ENCODE measurements at places on chromosomes 6 and 20.

- no peak for DNase-seq
Measured at GRCh38 chr6:39530201-39530759, 194.9 kb downstream of the KIF6 start.

DNA sequence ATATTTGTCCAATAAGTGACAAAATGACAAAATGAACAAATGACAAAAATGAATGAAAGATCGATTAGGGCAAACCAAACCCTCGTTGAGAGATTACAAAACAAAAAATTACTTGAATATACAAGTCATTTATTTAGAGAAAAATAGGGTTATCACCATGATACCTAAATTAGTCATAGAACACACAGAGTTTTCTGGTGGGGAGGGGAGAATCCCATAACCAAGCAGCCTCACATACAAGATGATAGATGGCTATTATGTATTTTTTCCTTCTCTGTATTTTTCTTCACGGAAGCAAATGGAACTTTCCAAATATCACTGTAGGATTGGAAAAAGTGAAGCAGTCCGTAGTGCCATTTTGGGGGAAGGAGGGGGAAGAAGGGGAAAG lies 28.5 kb upstream of the BMP6 start:
- DNase-seq: no peak

DNA sequence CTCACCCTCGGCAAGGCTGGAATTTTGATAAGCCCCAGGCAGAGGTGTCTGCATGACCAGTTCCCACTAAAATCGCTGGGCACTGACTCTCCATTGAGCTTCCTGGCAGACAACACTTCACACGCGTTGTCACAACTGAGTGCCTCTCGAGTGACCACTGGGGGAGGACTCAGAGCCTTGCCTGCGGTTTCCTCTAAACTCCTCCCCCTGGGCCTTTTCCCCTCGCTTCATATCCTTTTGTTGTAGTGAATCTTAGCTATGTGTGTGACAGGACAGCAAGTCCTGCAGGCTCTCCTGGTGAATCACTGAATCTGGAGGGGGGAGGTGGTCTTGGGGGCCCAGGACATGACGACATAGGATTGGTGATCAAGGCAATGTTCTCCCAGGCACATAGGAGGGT lies 670.8 kb downstream of the PRKN start:
- DNase-seq: no peak

GRCh38 chr6:163857421-163857820 lies 442.9 kb downstream of the QKI start:
- no peak for DNase-seq

DNA sequence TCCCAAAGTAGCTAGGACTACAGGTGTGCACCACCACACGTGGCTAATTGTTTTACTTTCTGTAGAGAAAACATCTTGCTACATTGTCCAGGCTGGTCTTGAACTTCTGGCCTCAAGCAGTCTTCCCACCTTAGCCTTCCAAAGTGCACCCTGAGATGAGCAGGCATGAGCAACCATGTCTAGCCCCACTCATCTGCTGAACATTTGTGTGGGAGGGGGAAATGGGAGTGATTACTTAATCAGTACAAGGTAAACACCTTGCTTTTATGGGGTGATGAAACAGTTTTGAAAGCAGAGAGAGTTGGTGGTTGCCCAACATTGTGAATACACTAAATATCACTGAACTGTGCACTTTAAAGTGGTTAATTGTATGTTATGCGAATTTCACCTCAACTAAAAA lies 5.3 kb downstream of the APMAP start:
- DNase-seq: no peak

DNA sequence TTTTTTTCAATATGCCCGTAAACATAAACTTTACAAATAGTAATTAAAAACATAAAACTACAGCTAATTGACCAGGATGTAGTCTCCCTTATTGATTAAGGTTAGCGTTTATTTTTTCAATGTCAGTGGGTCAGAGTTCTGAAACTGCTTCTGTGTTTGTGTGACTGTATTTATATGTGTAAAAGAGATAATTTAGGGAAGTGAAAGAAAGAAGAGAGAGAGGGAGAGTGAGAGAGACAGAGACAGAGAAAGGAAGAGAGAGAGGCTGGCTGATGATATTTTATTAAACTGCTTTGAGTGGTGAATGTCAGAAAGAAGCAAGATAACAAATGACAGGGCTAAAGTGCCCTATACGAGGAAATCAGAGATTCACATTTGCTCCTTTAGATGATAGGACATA lies 266.1 kb upstream of the PTCHD4 start:
- DNase-seq: no peak

GRCh38 chr6:131937703-131938631 lies 13.2 kb downstream of the CCN2 start:
- DNase-seq: no peak

DNA sequence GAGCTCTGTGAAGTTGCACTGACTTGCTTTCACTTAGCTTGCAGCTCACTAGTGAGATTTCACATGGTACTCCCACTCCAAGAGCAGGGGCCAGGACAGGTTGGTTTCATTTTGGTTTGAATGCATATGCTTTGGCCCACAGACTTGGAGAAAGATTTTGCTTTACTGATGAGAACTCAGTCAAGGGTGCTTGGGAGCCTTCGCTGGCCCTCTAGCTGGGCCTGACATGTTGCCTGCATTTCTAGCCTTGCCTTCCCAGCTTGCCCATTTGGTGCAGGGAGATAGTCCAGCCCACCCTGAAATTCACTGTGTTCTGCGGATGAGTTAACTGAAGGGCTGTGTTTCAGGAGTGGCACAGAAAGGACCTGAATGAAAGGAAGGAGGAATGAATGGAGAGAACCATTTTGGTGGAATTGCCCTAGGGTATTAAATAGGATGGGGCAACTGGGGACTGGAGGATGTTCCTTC lies 1.9 kb downstream of the SGK1 start:
- no peak for DNase-seq

DNA sequence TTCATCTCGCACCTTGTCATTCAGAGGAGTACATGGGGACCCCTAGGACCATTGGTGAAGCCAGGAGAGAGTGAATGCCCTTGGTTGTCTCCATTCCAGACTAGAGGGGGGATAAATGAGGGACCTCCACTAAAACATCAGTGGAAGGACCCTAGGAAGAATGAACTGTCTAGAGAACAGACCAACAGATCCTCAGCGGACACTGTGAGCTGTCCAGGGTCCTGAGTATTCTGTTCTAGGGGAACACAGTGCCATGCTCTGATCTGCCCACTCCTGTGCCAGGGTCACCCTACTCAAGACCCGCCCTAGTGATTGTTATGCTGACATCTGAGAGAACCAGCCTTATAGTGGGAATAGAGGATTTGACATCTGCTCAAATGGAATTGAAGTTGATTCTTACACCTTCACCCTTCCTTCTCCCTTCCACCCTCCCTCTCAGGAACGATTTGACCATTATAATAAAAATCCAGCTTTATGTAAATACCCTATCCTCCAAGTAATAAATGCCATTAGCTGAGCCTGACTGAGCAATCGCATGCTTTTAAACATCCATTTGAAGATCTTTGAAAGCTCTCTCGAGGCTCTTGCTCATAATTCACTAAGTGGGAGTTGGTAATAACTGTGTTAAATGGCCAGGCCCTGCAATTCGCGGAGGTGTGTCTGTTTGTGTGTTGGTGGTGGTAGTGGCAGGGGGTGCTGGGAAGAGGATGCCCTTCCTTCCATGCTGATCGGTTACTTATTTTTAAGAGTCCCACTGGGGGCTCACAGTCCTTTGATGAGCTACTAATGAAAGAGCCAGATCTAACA lies 43.6 kb upstream of the SLC32A1 start:
- DNase-seq: peak; percentile 41

DNA sequence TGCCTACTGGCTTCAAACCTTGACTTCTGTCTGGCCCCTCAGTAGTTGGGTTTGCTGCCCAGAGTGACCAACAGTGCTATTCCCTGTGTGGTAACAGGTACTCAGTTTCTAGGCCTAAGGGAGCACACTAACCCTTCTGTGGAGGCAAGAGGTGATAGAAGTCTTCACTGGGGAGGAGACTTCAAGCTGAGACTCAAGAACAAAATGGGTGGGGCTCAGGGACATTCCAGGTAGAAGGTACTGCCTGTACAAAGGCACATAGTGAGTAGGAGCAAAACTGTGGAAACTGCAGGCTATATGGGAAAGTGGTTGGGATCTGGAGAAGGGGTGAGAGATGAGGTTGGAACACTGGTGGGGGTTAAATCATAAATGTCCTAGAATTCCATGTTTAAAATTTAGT lies 2.3 kb upstream of the SCAND1 start:
- DNase-seq: no peak

DNA sequence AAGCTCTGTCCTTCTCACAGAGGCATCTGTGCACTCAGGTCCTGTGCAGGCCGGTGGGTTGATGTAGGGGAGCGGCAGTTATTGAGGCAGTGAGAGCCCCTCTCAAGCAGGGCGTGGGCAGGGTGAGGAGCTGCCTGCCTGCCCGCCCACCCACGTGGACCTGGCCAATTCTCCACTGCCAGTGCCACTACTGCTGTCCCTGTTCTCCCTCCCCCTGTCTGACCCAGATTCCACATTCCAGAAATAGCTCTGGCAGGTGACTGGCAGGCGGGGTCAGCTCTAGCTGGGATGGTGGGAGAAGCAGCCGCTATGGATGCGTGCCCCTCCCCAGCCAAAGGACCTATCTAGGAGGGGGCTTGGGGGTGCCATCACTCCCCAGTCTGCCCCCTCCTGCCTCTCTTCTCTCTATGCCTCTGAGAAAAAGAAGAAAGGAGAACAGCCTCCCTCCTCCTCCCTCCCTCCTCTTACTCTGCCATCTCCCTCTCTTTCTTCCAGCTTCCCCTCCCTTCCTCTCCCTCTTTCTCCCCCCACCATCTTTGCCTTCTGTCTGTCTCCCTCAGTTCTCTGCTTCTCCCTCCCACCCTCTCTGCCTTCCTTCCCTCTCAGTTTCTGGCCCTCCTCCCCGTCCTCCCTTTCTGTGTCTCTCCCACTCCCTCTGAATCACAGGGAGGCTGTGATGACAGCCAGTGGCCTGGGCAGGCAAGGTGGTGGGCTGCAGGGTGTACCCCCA lies 86.5 kb upstream of the MYL9 start:
- no peak for DNase-seq

DNA sequence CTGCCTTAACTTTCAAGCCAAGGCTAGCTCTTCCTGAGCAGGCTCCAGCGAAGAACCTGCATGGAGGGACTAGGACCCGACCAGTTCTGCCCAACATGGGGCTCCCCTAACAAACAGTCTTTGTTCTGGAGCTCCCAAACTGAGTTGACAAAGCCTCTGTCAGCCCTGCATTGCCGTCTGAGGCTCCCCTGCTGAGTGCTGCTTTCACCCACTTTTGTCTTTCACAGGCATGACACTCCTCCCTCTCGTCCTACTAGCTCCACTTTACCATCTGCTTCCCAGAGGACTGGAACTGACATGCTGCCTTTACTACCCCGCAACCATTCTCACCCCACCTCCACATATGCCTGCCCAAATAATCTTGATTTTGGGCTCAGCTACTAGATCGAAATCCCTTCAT lies 45.1 kb upstream of the B4GALT5 start:
- DNase-seq: no peak
